ENCODE measurements at places on chromosomes 1 and 21.

GRCh38 chr21:28066596-28067387 is 925.9 kb downstream of the LTN1 start:
- DNase-seq, result no peak

- DNase-seq, result no peak
These were observed 49.7 kb downstream of the RAP1A start for GRCh38 chr1:111669268-111669667.

GRCh38 chr1:110477967-110478640 is 27.2 kb downstream of the PROK1 start:
- DNase-seq, result no peak

- DNase-seq, result no peak
These were observed 21.8 kb downstream of the COA7 start for GRCh38 chr1:52676249-52676903.

DNA sequence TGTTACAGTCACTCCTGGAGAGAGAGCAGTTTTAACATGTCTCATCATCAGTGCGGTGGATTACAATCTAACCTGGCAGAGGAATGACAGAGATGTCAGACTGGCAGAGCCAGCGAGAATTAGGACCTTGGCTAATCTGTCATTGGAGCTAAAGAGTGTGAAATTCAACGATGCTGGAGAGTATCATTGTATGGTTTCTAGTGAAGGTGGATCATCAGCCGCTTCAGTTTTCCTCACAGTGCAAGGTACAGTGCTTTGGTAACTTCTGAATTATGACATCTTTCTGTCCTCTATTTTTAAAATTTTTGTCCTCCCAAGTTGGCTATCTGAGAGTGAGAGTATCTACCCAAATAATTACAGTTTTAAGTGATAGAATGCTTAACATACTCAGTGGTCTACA is 199.4 kb downstream of the HMCN1 start:
- DNase-seq, result no peak

GRCh38 chr1:187883356-187883755 is 1054.6 kb downstream of the PLA2G4A start:
- no peak for DNase-seq

GRCh38 chr1:184228558-184228957 is 158.3 kb upstream of the C1orf21 start:
- no peak for DNase-seq

GRCh38 chr1:199808110-199808870 is 219.2 kb upstream of the NR5A2 start:
- DNase-seq, result no peak

- no peak for DNase-seq
These were observed 10.2 kb upstream of the CDC7 start for GRCh38 chr1:91490501-91490900.

DNA sequence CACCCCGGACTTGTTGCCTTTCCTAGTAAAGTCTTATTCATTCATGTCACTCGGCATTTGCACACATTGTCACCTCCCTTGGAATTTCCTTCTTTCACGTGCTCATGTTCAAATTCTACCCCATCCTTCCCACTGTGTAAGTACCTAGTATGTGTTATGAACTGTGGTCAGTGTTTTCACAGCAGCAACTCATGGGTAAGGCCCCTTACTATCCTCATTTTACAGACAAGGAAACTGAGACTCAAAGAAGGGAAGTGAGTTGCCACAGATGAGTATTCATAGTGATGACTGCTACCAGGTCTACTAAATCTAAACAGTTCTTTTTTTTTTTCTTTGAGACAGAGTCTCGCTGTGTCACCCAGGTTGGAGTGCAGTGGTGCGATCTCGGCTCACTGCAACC is 10.5 kb downstream of the CITED4 start:
- DNase-seq, result no peak

- no peak for DNase-seq
These were observed 56.2 kb downstream of the NTNG1 start for GRCh38 chr1:107196973-107197562.

- DNase-seq, result no peak
These were observed 79.1 kb downstream of the NDUFS5 start for GRCh38 chr1:39105061-39105840.

DNA sequence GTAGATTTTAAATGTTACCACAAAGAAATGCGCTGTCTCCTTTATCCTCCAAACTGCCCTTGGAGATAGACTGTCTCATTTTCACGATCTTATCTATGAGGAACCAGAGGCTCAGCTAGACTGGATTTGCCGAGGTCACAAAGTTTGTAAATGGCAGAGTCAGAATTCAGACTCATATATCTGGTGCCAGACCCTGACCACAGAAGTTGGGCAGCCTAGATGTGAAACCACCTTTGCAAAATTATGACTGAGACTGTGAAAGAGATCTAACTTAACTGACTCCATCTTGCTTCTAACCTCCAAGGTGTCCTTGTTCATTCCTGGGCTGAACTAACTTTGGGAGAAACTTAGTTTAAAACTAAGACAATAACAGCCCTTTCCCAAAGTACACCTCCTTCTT is 14.1 kb downstream of the CNR2 start:
- DNase-seq, result no peak

GRCh38 chr1:16178596-16179497 is 23.0 kb upstream of the EPHA2 start:
- no peak for DNase-seq

DNA sequence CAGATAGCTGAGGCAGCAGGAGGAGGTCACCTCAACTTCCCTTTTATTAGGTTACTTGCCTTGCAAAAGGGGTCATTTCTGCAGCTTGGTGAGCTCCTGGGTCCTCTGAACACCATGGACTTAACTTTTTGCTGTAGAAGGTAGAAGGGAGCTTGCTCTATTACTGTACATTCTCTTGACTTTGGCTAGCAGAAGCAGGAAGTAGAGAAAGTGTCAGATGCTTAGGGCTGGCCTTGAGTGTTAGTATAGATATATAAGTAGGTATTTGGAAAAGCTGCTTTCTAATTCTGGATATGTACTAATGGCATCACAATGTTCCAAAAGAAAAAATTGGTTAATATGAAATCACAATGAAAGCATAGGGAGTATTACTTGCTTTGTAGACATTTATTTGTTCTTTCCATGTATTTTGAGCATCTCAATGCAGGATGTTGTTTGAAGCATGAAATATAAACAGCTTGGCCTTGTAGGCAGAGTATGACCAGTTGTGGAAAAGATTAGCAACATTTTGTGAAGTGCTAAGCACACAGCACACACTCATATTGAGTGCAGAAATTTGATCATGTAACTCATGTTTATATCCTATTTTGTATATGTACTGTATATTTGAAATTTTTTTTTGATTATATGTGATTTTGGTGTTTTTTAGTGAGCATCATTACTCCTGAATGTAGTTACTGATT is 108.8 kb downstream of the DYRK1A start:
- DNase-seq, result no peak

DNA sequence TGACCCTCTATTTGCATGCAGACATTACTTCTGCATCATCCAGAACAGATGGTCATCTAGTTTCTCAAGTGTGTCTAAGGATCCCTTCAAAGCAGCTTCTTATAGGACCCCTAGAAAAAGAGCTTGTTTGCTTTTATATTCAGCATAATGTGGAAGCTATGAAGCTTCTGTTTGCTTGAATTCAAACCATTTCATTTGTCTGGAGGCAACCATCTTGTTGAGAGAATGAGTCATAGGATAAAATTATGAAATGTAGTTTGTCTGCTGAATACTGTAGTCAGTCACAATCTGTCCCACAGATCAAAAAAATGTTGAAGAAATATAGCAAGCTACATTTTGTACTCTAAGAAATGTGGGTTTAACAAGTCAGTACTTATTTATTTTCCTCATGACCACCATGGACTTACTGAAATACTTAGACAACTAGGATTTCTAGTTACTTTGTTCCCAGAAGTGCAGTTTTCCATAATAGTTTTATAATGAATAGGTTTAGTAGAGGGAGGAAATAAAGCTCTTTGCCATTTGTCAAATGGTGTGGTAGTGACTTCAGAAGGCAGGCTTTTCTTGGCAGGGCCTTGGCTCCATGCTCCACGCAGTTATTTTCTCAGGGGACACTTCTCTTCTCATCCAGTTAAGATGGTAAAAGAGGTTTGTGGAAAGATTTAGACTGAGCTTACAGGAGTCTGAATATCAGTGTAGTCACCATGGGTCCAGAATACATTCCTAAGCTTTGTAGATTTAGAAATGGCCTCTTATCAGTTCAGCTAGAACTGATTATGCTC is 74.8 kb upstream of the DEPDC1 start:
- no peak for DNase-seq

- DNase-seq, result no peak
These were observed 28.5 kb downstream of the WNT4 start for GRCh38 chr1:22114083-22115012.

Data from stimulated activated CD8-positive, alpha-beta memory T cell treated with anti-CD3 and anti-CD28 coated beads, Interleukin-4, amount 100 ng/mL, for 1 hour (primary cell).